RPMI7951 (cell line): ENCODE measurements at places on chromosomes 5 and 9.
A peak's percentile ranks its signal among the peaks of the same experiment; 100 is the strongest.

DNA sequence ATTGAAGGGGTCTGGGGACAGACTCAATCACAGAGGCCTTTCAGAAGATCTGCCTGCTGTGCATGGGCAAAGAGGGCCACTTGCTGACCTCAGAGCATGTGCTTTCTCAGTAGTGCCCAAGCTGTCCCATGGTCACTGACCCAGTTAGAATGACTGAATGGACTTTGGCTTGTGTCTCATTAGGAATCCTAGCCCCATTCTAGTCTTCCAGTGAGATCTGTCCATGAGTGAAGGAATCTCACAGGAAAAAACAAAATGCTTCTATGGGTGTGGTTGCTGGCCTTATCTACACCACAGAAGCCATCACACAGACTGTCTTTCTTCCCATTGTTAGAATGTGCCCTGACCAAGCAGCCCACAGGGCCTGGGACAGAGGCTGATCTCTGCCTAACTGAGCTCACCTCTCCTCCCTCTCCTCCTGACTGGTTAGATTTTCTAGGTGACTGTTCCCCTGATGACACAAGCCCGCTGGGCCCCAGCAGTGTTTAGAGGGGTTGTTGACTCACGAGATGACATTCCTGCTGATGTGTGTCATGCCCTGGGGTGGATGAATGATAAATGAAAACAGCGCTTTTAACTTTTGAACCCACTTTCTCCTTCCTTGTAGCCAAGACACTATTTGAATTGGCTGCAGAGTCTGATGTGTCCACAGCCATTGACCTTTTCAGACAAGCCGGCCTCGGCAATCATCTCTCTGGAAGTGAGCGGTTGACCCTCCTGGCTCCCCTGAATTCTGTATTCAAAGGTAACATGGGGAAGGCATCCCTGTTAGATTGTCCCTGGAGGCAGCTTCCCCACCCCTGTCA is 24.8 kb downstream of the TGFBI start:
- peak; percentile 99 for DNase-seq

DNA sequence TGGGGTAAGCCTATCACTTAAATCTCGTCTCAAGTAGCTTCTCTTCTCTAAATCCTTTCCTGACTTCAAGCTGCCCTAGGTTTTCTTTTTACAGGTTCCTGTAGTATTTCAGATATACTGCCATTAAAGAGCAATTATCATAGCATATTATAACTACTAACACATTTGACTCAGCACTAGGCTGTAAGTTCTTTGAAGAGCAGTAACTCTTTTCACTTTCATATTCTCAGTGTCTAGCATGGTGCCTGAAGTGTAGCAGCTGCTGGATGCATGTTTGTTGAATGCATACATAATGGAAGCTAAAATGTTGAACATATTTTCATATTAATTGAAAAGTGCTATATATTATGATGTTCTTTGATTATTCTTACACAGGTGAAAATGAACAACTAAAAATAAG is 22.5 kb downstream of the CCDC152 start:
- DNase-seq, result no peak

DNA sequence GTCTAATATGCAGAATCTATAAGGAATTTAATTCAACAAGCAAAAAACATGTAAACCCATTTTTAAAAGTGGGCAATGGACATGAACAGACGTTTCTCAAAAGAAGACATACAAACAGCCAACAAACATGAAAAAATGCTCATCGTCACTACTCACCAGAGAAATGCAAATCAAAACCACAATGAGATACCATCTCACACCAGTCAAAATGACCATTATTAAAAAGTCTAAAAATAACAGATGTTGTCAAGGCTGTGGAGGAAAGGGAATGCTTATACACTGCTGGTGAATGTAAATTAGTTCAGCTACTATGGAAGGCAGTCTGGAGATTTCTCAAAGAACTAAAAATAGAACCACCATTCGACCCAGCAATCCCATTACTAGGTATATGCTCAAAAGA is 3.1 kb upstream of the KLHL3 start:
- peak; percentile 19 for DNase-seq

- DNase-seq, result no peak
These were observed 22.8 kb downstream of the PCDH1 start for GRCh38 chr5:141855265-141856036.

DNA sequence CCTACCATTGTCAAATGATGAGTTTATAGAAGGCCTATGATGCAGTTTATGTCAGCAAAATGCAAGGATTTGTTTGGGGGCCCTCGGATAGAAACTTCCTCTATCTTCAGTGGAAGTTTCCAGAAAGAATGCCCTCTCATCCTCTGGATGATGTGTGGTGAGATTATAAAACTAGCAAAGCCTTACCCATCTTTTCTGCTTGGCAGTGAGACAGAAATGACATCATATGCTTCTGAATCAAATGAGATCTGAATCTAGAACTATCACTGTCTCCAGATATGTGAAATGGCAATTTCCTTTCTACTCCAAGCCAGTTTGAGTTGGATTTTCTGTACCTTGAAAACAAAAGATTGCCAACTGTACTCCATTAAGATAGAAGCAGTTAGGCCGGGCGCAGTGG is 60.4 kb upstream of the CKMT2 start:
- DNase-seq, result no peak

GRCh38 chr9:121956808-121957207 is 136.3 kb downstream of the TTLL11 start:
- DNase-seq, result no peak

GRCh38 chr5:96597438-96598020 is 64.6 kb upstream of the CAST start:
- DNase-seq, result peak; percentile 24

DNA sequence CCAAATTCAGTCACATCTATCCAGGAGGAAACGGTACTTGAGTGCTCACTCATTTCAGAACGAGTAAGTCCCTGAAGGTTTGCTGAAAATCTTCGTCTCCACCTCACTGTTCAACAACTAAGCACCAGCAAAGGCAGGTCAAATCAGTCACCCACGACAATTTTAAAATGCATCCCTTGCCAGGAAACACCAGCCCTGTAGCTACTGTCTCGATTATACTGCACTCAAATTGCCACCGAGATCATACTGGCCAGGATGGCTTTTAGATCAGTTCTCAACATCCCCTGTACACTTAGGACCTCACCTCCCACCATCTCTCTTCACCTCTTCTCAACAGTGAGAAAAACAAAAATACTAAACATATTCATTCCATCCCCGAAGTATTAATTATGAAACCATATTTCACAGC is 298.6 kb downstream of the AGTPBP1 start:
- DNase-seq, result no peak

- DNase-seq, result peak; percentile 3
These were observed 49.8 kb downstream of the CERT1 start for GRCh38 chr5:75461679-75462078.
